Brain pericyte (primary cell): ENCODE measurements at places on chromosomes 5 and 9.
A peak's percentile ranks its signal among the peaks of the same experiment; 100 is the strongest.

DNA sequence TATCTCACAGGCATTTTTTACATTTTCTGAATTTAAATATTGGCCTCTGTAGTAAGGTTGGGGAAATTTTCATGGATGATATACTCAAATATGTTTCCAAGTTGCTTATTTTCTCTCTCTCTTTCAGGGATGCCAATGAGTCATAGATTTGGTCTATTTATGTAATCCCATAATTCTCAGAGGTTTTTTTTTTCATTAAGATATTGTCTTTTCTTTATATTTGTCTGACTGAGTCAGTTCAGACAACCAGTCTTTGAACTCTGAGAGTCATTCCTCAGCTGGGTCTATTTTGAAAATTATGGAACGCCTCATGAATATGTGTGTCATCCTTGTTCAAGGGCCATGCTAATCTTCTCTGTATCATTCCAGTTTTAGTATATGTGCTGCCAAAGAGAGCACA is 223.2 kb downstream of the PCSK1 start:
- peak; percentile 33 for DNase-seq

- DNase-seq, result no peak
Measured at GRCh38 chr5:125006011-125006685, 259.7 kb upstream of the ZNF608 start.

DNA sequence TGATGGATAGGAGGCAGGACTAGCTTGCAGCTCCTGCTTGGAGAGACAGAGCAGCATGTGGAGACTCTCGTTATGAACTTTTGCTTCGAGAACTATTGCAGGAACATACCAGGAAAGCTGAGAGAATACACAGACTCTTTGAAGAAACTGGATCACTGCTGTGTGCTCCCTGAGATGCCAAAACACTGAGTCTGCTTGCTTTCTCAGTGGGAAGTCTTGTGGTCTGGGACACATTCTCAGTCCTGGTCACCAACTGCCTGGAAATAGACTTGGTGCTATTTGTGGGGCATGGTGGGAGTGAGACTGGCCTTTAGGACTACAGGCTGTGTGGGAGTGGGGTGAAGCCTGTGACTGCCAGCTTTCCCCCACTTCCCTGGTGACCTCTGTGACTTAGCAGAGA is 252.6 kb downstream of the MED10 start:
- no peak for DNase-seq

- DNase-seq, result no peak
Measured at GRCh38 chr5:142777850-142778249, 7.7 kb downstream of the ARHGAP26 start.

GRCh38 chr5:93891491-93892480 is 150.4 kb upstream of the POU5F2 start:
- no peak for DNase-seq

GRCh38 chr5:154189819-154190594 is 526 bp upstream of the GALNT10 start:
- DNase-seq, result no peak

DNA sequence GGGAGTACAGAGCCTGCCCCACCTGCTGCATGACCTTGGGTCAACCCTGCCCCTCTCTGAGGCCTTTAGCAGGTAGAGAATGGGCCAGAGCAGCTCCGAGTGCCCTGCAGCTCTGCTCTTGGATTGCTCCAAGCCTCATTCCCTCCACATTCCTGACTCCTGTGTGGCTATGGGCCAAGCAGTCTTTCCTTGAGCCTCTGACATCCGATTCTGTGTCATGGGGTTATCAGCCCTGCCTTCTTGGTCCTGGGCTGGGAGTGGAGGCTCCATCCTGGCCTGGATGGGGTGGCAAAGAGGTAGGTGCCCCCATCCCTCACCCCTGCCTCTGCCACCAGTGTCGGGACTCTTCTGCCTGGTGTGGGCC is 13.7 kb downstream of the FPGS start:
- DNase-seq, result no peak
